Liver (tissue), 10 donors: ENCODE measurements at places on chromosomes 7 and 10.

- no peak for DNase-seq
Measured at GRCh38 chr10:14369906-14370305, 39.2 kb upstream of the FRMD4A start.

- no peak for DNase-seq
Measured at GRCh38 chr10:100103581-100103980, 21.9 kb upstream of the CPN1 start.

- no peak for DNase-seq
Measured at GRCh38 chr10:110160081-110160480, 47.3 kb upstream of the MXI1 start.

DNA sequence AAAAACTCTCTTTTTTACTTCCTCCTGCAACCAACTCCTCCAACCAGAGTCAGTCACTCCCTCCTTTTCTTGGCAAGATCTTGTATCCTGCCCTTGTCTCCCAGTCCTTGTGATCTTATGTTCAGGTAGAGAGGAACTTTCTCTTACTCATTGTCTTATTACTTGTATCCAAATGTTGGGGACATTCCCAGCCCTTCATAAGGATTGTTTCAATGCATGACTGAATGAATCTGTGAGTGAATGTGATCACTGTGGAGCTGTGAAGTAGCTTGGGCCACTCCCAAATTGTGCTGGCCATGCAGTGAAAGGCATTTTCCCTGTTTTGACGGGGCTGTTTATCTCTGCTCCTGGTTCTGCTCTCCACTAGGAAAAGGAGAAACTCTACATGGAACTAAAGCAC is 93.7 kb downstream of the CFAP58 start:
- DNase-seq: no peak

DNA sequence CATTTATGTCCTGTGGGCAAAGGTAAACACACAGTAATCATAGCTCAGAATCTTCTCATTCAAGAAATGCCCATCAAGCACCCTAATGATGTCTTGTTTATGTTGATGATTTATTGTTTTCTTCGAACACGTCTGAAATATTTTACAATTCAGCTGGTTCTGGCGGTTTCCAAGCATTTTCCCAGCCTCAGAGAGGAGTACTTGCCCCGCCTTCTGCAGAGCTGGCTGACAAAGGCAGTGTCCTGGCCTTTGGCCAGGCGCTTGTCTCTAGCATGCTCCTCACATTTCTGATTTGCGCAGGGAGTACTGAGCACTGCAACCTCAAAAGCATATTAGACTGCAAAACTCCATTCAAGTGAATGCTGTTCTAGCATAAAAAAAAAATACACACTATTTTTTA is 314.2 kb upstream of the GNAI1 start:
- DNase-seq: peak; percentile 35

GRCh38 chr7:131355917-131356777 is 28.5 kb downstream of the MKLN1 start:
- DNase-seq: no peak

- no peak for DNase-seq
Measured at GRCh38 chr10:4353059-4353655, 472.9 kb upstream of the AKR1E2 start.

DNA sequence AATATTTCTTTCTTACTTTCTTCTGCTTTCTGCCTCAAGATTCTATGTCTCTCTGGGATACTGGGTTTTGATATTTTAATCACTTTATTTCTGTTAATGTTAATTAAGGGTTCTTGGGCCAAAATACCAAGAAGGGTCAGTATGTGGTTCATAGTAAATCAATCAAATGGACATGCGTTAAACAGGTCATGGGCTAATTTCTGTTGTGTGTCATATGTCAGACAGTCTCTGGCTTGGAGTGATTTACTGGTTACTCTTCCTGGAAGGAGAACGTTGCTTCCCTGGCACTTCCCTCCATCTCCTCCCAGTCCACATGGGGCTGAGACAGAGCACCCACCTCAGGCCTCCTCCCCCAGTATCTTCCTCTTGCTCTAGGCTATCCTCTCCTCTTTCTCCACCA is 489.1 kb downstream of the SUGCT start:
- DNase-seq: no peak

- DNase-seq: no peak
Measured at GRCh38 chr7:12152196-12152918, 58.7 kb upstream of the TMEM106B start.

- DNase-seq: no peak
Measured at GRCh38 chr7:36637417-36637816, 86.9 kb downstream of the AOAH start.

DNA sequence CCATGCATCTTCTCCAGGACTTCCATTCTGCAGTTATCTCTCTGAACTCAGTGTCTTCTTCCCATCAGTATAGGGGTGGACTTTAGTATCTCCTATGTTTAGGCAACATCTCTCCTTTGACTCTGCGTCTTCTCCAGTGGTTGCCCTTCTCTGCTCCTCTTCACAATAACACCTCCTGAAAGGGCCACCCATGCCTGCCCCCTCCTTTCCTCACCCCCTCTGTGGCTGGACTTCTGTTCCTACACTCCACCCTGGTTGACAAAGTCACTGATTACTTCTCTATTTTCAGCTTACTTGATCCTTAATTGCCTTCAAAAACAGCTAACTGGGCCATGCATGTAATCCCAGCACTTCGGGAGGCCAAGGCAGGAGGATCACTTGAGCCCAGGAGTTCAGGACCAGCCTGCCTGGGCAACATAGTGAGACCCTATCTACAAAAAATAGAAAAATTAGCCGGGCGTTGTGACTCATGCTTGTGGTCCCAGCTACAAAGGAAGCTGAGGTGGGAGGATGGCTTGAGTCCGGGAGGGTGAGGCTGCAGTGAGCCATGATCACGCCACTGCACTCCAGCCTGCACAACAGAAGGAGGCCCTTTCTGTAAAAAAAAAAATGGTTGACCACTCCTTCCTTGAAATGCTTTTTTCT is 13.7 kb downstream of the SRGN start:
- no peak for DNase-seq

- DNase-seq: peak; percentile 6
Measured at GRCh38 chr7:30231271-30231670, 53.1 kb upstream of the ZNRF2 start.

- no peak for DNase-seq
Measured at GRCh38 chr7:102933763-102934162, 21.0 kb downstream of the LRRC17 start.

DNA sequence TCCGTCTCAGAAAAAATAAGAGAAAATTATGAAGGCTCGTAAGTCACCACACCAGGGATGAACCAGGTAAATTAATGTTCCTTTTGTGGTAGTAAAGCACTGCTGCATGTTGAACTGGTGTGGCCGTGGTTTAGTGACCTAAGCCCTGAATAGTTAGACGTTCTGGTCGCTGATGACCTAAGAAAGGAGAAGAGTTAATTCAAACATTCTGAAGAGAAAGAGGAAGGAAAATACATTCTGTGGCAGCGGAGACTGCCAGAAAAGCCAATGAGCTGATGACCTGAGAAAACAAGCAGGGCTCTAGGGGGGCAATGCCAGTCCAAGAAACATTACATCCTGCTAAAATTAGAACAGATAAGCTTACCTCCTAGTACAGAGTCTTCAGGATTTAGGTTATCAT is 17.5 kb downstream of the DNAJC9 start:
- DNase-seq: no peak

DNA sequence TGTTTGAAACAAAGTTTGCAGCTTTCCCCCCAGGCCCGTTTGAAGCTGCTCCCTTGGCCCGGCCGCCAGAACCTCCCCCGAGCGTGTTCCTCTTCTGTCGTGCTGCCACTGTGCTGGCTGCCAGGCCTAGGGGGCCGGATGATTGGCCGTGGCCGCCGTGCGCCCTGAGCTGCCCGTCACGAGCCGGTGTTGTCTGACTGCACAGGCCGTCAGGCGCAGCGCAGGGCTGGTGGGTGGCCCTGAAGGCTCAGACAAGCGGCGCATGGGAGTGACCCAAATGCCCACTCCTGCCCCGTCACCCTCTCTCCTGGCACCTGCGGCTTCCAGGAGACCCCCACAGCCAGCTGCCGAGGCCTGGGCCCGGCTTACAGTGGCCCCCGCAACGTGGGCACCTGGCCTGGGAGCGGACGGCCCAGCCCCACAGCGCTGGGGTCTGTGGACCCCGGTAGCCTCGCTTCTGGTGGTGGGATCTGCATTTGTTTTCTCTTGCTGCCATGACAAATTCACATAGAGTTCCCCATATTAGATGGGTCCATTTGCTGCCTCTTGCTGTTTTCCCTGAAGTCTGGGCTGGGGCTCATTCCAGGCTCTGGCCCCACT is 13.1 kb downstream of the JAKMIP3 start:
- DNase-seq: no peak

- DNase-seq: peak; percentile 85
Measured at GRCh38 chr10:102225646-102226541, at the start of gene ELOVL3. ELOVL3 (plus strand) TSS chr10:102226299; CDS start chr10:102226549, 250 bp downstream.

DNA sequence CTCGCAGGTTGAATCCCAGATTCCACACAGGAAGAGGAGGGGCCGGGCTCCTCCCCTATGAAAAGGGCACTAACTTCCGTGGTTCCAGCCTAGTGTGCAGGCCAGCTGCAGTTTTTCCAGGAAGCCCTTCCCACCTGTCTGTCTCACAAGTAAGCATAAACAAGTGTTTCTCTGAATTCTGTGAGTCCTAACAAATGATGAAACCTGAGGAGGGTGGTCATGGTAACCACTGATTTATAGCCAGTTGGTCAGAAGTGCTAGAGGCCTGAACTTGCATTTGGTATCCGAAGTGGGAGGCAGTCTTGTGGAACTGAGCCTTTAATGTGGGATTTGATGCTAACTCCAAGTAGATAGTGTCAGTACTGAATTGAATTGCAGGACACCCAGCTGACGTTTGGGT is 54.7 kb upstream of the STEAP4 start:
- DNase-seq: no peak

- DNase-seq: no peak
Measured at GRCh38 chr10:128629111-128630096, 503.2 kb upstream of the MKI67 start.

DNA sequence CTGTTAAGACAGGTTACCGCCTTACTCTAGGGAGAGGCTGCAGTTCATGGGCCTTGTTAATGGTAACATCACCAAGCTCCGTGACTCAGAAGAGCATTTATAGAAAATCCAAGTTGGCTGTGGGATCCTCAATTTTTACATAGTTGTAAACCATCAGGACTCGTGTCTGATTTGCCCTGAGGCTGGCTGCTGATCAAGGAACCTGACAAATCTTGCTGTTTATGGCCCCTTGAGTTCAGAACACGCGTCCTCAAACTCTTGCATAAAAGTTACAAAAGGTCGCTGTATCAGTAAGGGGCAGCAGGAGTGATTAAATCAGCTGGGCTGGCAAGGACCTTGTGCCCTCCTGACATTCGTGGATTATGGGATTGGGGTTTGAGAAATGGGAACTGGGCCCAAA is 4.6 kb downstream of the SLC13A4 start:
- DNase-seq: no peak

- DNase-seq: no peak
Measured at GRCh38 chr7:36671432-36671829, 52.9 kb downstream of the AOAH start.

GRCh38 chr7:123372368-123372767 is 162.0 kb downstream of the IQUB start:
- DNase-seq: no peak

GRCh38 chr10:14200698-14201544 is 129.8 kb downstream of the FRMD4A start:
- no peak for DNase-seq

- no peak for DNase-seq
Measured at GRCh38 chr10:100779329-100779728, 33.9 kb downstream of the PAX2 start.

- DNase-seq: no peak
Measured at GRCh38 chr7:106312099-106312871, 27.5 kb upstream of the NAMPT start.

- DNase-seq: no peak
Measured at GRCh38 chr7:42690794-42691639, 220.9 kb downstream of the C7orf25 start.
